ENCODE measurements at places on chromosomes 5 and 9.

DNA sequence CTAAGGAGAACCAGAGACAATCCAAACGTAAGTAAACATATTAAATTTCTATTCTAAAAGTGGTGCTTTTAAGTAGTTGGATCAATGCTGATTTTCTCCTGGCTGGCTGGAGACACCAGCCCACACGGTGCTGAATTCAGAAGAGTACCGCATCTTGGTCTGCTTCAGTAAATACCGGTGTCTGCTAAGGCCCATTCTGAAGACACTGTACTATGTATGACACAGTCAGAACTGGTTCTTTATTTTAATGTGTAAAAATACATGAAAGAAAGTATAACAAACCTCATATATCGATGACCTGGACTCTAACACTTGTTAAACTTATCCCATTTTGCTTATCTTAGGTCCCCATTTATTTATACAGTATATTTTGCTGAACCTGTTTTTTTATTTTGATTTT is 32.8 kb downstream of the RAPGEF1 start:
- no peaks in the 10 kb centered on the region for H3K27me3 ChIP-seq
- H3K27ac ChIP-seq: no peak overlapping the region
- H3K4me3 ChIP-seq: no peak overlapping the region
- DNase-seq: no peak
- H3K36me3 ChIP-seq: no peaks in the 10 kb centered on the region

DNA sequence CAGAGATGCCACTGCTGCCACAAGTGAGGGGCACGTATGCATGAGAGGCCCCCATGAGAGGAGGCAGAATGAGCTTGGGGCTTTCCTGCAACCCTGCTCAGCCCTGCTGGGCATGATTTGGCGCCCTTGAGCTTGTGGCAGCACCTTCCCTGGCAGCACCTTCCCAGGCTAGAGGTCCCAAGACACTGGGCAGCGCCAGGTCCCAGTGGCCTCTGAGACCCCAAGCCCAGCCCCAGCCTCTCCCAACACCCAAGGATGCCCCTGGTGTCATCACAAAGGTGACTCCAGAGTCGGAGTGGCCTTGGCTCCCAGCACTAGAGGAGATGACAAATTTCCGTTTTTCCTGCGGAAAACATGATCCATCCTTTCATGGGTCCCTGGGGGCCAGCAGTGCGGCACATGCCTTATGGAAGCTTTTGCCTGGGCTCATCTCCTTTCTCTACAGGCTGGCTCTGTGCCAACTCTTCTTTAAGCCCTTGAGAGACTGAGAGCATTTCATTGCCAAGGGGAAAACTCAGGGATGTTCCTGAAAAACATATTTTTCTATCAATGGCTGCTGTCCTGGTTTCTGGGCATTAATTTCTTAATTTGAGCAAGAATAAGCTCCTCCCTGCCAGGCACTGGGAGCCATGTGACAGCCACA is 77.1 kb upstream of the ADAMTS2 start:
- no peak for DNase-seq
- H3K27ac ChIP-seq: no peak overlapping the region
- H3K4me3 ChIP-seq: no peak overlapping the region
- H3K27me3 ChIP-seq: no peaks in the 10 kb centered on the region
- no peaks in the 10 kb centered on the region for H3K36me3 ChIP-seq

- H3K36me3 ChIP-seq: no peaks in the 10 kb centered on the region
- no peak overlapping the region for H3K4me3 ChIP-seq
- H3K27ac ChIP-seq: no peak overlapping the region
- no peak for DNase-seq
- no peaks in the 10 kb centered on the region for H3K27me3 ChIP-seq
These were observed 77.2 kb downstream of the FBXL7 start for GRCh38 chr5:15577132-15577531.

DNA sequence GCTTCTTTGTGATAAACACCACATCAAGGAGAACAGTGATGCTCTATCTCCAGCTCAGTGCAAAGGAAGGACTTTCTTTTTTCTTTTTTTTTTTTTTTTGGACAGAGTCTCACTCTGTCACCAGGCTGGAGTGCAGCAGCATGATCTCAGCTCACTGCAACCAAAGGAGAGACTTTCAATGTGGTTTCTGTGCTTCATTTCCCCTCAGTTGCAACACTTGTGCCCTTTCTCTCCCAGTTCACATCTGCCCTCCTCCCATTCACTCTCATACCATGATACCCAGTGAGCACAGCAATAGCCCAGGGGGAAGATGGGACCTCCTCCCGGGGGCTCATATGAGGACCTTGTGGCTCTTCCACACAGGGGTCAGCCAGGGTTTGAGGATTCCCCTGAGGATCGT is 110.0 kb downstream of the MTRR start:
- no peaks in the 10 kb centered on the region for H3K27me3 ChIP-seq
- no peak for DNase-seq
- H3K27ac ChIP-seq: no peak overlapping the region
- no peaks in the 10 kb centered on the region for H3K36me3 ChIP-seq
- no peak overlapping the region for H3K4me3 ChIP-seq

DNA sequence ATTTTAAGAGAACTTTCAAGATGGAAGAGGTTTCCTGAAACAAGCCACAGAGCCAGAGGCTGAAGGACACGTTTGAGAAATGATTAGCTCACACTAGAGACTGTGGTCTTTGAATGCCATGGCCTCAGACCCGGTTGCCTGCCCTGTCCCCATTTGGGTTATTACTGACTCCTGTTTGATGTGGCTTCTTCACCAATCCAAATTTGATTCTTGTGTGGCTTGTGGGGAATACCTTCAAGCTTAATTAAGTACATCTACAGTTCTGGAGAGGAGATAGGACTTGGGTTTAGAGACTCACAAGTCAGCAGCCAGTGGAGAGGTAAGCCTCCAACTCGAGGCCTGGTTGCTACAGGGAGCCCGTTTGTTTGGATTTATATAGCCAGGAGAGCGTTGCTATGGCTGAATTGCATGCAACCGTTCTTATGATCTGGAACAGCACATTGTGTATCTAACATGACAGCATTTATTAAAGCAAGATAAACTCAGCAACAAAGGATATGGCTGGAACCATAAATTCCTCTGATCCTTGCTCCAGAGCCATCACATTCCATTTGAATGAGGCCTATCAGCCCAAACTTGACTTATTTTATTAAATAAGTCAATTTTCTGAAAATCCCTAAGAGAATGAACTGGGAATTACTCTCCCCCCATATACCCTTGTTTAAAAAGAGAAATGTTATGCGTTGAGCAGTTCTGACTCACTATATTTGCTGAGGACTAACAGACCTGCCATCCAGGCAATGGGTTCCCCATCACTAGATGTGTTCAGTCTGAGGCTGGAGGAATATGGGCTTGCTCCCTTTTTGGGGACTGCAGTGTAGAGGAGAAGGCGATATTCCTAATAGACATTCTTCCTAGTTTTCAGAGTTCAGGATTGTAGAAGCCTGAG is 88.4 kb upstream of the TNFSF8 start:
- no peak overlapping the region for H3K27ac ChIP-seq
- no peak overlapping the region for H3K4me3 ChIP-seq
- no peaks in the 10 kb centered on the region for H3K4me1 ChIP-seq

- H3K27ac ChIP-seq: no peak overlapping the region
- H3K27me3 ChIP-seq: no peaks in the 10 kb centered on the region
- DNase-seq: no peak
- no peak overlapping the region for H3K4me3 ChIP-seq
- no peaks in the 10 kb centered on the region for H3K4me1 ChIP-seq
- no peaks in the 10 kb centered on the region for H3K36me3 ChIP-seq
These were observed 55.1 kb upstream of the LVRN start for GRCh38 chr5:115907177-115907576.

DNA sequence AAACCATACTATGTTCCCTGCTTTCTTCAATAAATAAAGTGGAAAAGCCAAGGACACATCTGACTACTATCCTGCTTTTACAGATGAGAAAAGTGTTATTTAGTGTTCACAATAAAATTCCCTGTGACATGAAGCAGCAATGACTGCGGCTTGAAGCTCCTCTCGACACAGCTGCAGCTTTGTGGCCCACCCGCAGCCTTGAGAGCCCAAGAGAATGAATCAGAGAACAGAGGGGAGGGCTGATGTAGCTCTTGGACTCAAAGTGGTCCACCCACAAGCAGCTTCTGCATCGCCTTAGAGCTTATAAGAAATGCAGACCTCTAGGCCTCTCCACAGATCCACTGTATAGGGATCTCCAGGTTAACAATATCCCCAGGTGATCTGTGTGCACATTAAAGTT is 181.3 kb upstream of the GNA14 start:
- DNase-seq: no peak
- peaks cover 9% of the 10 kb centered on the region for H3K4me1 ChIP-seq
- H3K36me3 ChIP-seq: no peaks in the 10 kb centered on the region
- H3K27me3 ChIP-seq: no peaks in the 10 kb centered on the region
- no peak overlapping the region for H3K4me3 ChIP-seq

GRCh38 chr5:108025957-108026356 is 355.2 kb upstream of the EFNA5 start:
- H3K36me3 ChIP-seq: no peaks in the 10 kb centered on the region
- H3K4me1 ChIP-seq: no peaks in the 10 kb centered on the region
- H3K27me3 ChIP-seq: no peaks in the 10 kb centered on the region
- H3K27ac ChIP-seq: no peak overlapping the region
- DNase-seq: no peak

All from tibial nerve (tissue), 4 donors.